ENCODE measurements at places on chromosomes 12 and 14.
A peak's percentile ranks its signal among the peaks of the same experiment; 100 is the strongest.

DNA sequence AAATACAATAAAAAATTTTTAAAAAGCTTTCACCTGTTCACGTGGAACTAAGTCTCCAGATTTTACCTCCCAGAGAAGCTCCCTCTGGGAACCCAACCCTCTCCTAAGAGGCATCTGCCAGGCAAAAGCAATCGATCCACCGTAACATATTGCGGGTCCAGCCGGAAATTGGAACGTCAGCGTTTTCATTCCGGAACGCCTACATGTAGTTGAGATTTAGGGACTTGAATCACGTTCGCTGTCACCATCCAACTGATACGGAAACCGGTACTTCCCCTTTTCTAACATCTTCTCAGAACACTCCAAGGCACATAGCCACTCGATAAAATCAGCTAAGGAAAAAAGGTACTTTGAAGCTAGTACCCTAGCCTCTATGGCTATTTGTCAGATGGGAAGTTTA, 70.3 kb downstream of the COX16 start:
- no peak for DNase-seq

DNA sequence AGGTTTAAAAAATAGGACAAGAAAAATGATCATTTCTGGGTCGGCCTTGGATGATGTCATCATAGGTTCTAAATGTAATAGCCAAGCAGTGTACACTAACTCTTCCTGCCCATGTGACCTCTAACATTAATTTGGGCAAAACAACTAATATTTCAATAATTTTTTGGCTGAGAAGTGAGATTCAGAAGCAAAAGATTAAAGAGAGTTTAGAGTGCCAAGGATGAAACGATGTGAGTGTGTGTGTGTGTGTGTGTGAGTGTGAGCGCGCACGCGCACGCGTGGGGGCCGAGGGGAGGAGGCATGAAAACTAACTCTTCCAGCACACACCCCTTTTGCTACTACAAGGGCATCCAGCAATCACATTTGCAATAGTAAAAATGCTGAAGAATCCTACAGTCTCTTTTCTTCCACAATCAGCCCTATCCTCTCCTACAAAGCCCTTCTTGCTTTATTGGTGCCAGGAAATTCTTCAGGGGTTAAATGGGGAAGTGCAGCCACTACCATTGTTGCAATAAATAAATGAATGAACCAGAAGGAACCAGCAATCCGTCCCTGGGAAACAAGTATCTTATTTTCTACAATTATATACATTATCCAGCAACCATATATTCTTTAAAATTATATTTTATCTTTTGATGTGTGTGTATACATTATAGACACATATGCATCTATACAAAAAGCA, 52.9 kb downstream of the PEBP1 start:
- DNase-seq = peak; percentile 66

- no peak for DNase-seq
Observed at GRCh38 chr12:27220055-27220987, 23.8 kb upstream of the STK38L start.

DNA sequence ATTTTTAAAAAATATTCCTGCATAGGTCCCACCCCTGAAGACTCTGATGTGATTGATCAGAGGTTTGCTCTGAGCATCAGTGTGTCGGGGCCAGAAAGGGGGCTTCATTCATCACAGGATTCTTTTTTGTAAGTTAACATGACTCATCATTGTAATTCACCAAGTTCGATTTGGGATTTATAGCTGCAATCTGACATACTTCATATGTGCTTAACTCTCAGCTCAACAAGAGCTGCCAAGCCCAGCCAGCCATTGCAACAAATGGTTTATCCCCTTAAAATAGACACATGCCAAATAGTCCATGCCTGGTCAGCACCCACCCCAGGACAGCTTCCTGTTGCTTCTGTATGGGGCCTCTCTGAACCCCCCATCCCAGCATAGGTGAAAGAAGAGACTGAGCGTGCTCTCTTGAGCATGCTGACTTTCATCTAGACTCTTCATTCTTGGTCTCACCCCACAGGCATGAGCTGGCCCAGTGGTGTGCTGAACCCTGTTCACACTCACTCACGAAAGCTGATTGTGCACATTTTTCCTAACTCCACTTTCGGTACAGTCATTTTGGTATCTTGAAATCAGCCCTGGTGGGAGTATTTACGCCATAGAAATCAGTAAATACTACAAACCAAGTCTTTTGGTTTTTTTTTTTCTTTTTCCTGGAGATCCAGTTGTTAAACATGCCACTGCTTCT, 101.4 kb downstream of the STAB2 start:
- DNase-seq = no peak

GRCh38 chr14:21748869-21749303, 75.3 kb upstream of the OR4E1 start:
- DNase-seq = peak; percentile 38
